ENCODE measurements at places on chromosomes 3 and 15. TPM values are rescaled to one million over a fixed set of nuclear protein-coding genes. Genes with fewer than 3 reads are reported as not detected.

The DNAJB11 gene
- 60.5 TPM for total RNA-seq

The IMPG2 gene
- total RNA-seq = 0.44 TPM

The GPR87 gene
- total RNA-seq = not detected

The ARPP21 gene
- total RNA-seq = 2.1 TPM

The PRR20G gene
- not detected for total RNA-seq

The TM6SF1 gene
- 0.50 TPM for total RNA-seq

The ADAMTS9 gene
- 12.3 TPM for total RNA-seq

The PDZRN3 gene
- total RNA-seq = 59.6 TPM

The TNFSF10 gene
- 3.3 TPM for total RNA-seq

The MAP1A gene
- total RNA-seq = 49.3 TPM

The FETUB gene
- not detected for total RNA-seq

The ZNF774 gene
- 2.8 TPM for total RNA-seq

The GRAMD2A gene
- total RNA-seq = 0.06 TPM

The CLDND1 gene
- 81.1 TPM for total RNA-seq
